ENCODE measurements at places on chromosomes 12 and 14. TPM values are rescaled to one million over a fixed set of nuclear protein-coding genes. Genes with fewer than 3 reads are reported as not detected.

NANOG gene
- polyA plus RNA-seq = not detected

GRCh38 chr14:68792678-68792978, 239 bp downstream of the ZFP36L1 start:
- DNase-seq = no peak

DNA sequence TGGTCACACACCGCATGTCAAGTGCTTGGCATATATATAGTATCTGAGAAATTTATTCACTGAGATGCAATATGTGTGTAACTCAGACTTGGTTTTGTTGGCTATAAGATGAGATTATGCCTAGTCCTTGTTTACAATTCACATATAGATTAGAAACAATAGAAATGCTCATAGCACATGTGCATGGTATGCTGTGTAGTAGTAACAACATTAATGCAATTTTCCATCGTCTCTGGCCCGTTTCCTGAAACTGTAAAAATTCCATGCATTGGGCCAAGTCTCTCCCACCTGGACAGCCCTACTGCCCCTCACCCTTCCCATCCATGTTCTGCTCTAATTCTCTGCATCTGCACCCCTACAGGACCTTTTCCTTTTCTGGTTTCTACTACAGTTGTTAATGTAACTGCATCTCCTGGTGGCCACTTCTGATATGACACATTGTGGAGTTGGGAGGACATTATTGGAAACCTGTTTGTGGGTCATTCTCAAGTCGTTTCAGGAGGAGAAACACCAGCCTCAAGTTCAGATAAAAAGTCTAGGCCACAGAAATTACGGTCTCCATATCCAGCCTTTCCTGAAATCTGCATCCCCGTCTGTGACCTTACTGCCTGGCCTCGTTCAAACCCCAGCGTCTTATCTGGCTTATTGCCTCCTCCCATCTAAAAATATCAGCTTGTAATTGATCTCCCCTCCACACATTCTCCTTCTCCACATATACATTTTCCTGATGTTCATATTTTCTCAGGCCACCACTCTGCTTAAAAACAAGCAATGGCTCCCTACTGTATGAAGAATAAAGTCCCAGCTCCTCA, 37.5 kb downstream of the EMP1 start:
- DNase-seq = no peak

DNA sequence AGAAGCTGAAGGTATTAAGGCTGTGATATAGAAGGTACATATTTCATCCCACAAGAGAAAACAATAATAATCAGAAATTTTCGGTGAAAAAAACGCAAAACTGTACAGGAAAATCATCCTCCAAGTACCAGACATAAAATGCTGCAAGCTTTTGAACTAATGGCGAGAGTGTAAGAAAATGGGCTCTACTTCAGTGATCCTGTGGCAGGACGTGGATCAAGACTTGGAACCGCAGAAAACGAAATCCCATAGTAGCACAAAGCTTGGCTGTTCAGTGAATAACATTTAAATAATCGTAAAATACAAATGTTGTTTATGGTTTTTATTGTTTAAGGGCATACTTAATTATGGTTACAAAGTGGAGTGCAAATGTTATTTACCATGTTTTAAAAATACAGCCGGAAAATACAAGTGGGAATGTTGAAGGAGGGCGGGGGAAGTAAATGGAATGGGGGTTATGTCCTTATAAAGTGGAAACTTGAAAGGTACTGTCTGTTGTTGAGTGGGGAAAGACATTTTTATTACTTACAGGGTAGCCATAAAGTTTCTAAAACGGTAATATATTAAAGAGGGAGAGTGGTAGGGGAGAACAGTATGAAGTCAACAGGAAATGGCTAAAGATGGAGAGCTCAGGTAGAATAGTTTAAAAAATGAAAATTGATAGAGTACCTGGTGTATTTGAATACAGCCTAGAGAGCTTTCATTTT, 1.1 kb downstream of the SMIM10L1 start:
- DNase-seq = no peak

- DNase-seq = no peak
Observed at GRCh38 chr12:23049180-23049579, 424.2 kb downstream of the ETNK1 start.

- no peak for DNase-seq
Observed at GRCh38 chr14:74975059-74975810, 19.8 kb upstream of the PGF start.

AQP6 gene
- polyA plus RNA-seq = not detected

GRCh38 chr12:105462831-105463230, 132.3 kb downstream of the C12orf75 start:
- DNase-seq = no peak

GRCh38 chr12:25695574-25695973, 142.5 kb upstream of the LMNTD1 start:
- no peak for DNase-seq

OR10A7 gene
- not detected for polyA plus RNA-seq
